ENCODE measurements at places on chromosomes 12 and 14.

- peak; percentile 71 for DNase-seq
Observed at GRCh38 chr14:50047274-50047676, 69.1 kb downstream of the VCPKMT start.

- no peak for DNase-seq
Observed at GRCh38 chr12:57521525-57522010, 1.1 kb upstream of the MBD6 start.

DNA sequence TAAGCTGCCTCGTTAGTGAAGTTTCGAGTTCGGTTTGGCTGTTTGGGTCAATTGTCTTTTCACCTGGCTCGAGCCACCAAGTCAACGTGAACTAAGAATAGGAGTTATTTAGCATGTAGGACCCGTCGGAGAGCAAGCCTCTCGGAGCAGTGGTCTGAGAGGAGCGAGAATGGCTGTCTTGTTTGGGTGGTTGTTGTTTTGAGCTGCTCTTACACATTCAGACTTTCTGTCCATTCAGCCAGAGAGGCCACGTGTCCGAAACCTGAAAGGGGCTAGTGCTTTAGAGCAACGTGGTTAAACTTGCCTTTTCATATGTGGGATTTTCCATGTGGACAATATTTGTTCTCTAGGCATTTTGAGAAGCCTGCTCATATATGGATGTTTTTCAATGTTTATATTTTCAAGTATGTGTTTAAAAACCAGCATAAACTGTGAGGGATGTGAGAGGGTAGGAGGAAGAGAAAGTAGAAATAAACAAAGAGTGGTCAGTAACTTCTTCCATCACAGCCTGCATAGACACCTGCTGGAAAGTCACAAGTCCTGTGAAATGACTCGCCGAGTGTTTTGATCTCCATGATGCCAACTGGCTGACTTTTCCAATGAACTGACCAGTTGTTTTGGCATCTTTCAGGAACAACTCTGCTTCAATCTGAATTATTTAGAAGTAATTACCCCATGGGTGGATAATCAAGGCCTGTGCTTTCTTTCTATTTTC lies 221.0 kb downstream of the ASCL1 start:
- no peak for DNase-seq

DNA sequence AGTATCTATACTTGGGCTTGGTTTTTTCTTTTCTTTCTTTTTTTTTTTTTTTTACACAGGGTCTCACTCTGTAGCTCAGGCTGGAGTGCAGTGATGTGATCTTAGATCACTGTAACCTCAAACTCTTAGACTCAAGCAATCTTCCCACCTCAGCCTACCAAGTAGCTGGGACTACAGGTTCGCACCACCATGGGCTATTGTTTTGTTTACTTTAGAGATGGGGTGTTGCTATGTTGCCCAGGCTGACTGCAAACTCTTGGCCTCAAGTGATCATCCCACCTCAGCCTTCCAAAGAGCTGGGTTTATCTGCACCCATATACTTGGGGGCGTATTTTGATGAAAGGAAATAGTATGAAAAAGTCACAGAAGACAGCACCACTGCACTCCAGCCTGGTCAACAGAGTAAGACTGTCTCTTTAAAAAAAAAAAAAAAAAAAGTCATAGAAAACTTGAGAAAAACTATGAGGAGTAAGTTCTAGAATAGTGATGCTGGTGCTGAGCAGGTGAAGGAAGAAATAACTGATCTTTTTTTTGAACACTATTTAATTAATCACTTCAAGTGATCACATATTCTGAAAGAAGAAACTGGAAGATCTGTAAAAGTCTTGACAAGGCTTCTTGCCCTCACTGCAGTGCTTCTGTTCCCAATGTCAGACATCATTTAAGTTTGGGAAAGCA lies 53.8 kb upstream of the NPFF start:
- DNase-seq, result no peak

- no peak for DNase-seq
Observed at GRCh38 chr14:49193332-49194065, 392.7 kb downstream of the RPS29 start.

All from germinal center (tissue), 1 donor.